Brain (organoid and tissue), 16 donors: ENCODE measurements at places on chromosomes 6 and 20. TPM values are rescaled to one million over a fixed set of nuclear protein-coding genes. Genes with fewer than 3 reads are reported as not detected.

PPP1R14C gene
- 1.8 TPM for polyA plus RNA-seq

RSPH3 gene
- polyA plus RNA-seq = 7.4 TPM

PARD6B gene
- 0.51 TPM for polyA plus RNA-seq

SLC22A1 gene
- polyA plus RNA-seq = not detected

BCAS1 gene
- polyA plus RNA-seq = 102 TPM

FAM83C gene
- polyA plus RNA-seq = not detected

TRIM31 gene
- polyA plus RNA-seq = not detected

GRCh38 chr6:143399775-143400174 lies 50.7 kb downstream of the ADAT2 start:
- no peak for DNase-seq

DNA sequence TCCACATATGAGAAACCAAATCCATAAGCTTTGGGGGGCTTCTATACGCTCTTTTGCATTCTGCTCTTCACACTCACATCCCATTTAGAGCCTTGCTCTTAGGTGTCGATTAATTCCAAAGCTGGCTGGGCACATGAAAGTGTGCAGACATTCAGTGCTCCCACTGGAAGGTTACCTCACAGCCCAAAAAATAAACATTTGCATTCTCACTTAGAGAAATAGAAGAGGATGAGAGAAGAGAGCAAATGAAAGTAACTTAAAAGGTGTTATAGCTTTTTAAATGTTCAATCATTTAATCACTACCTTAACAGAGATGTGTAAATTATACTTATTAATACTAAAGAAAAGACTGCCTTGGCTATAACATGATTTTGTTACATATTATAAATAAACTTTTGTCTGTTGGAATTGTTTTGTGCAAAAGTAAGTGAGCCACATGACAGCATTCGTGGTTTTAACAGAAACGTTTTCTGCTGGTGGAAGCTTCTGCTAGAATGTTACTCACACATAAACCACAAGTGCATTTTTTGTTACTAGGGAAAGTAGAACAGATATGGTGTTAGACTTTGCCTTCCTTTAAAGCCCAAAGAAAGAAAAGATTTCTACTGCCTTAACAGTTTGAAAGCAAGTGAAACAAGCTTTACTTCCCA lies 116.7 kb downstream of the SIM1 start:
- no peak for DNase-seq

- DNase-seq = no peak
Observed at GRCh38 chr6:87501809-87502572, 29.2 kb downstream of the SLC35A1 start.

DNA sequence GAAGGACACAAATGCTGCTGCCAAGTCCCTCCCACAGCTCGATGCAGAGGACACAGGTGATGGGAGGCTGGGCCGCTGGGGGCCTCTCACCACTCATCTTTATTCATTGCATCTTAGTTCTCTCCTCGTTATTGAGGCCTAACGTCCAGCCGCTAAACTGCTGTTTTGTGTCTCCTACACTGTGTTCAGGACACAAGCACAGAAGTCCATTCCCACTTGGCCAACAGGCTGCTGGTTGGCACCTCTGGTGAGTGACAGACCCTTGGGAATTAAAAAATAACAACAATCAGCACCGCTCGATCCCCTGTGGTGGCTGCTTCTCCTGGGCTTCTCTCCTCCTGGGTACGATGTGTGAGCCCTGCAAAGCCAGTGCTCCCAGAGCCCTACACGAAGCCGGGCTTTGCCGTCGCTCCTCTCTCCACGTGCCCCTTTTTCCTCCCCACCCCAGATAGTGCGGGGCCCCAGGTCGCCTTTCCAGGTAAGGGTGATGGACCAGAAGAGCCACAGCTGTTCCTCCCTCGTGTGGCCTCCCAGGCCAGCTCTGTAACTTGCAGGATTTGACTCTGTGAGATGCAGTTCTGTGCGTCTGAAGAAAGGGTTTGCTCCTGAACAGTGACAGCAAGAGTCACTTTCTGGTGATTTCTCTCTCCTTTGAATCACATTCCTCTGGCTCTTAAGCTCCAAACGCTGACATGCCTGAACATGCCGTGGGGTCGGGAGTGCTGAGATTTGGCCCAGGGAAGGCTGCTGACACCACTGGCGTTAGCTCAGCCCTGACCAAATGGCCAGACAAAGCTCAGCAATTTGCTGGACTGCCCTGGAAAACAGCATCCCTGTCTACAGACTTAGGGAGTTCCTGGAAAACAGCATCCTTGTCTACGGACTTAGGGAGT lies 59.3 kb downstream of the DLL1 start:
- DNase-seq = no peak

GRCh38 chr6:44503471-44503870 lies 116.0 kb downstream of the CDC5L start:
- DNase-seq = no peak

DNA sequence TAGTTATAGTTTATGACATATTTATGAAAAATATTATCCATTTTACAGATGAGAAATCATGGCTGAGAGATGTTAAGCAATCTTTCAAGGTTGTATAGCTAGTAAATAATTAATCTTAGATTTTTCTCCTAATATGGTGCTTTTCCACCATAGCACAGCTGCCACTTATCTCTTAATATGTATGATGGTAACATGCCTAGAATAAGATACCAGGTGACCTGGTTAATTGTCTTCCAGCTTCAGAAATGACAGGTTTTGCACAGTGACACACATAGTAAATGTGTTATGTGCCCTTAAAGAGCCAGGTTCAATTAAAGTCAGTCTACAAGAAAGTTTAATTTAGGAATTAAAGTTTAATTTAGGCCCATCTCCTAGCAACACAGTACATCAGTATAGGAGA lies 14.8 kb downstream of the TUBB2A start:
- no peak for DNase-seq

GRCh38 chr20:60210779-60211617 lies 252.8 kb downstream of the CDH26 start:
- peak; percentile 90 for DNase-seq

DNA sequence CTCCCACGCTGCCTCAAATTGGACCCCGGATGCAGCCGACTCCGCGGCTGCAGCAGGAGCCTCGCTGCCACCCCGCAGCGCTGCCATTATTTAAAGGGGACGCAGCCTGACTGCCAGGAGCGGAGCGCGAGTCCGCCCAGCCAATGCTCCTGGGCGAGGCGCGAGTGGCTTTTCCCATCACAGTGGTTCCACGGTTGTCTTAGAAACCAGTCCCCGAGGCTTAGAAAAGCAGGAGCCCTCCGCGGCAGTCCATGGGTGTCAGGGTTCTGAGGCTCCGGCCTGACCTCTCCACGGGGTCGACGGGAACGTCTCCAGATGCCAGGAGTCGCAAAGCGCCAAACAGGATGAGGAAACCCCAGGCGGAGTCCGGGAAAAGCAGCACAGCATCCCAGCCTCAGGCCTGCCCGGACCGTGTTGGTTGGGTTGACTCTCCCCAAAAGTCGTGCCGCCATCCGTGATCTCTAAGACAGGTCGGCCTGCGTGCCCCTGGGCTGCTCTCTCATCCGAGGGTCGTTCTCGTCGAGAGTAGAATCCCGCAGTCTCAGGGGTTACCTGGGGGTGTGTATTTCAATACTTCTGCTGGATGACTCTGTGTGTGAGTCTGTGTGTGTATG lies 975.8 kb upstream of the DEFB115 start:
- DNase-seq = no peak

GRCh38 chr6:41743406-41744235 lies 3.6 kb downstream of the PGC start:
- DNase-seq = no peak

GRCh38 chr6:144911322-144911721 lies 626.2 kb downstream of the UTRN start:
- DNase-seq = no peak

DNA sequence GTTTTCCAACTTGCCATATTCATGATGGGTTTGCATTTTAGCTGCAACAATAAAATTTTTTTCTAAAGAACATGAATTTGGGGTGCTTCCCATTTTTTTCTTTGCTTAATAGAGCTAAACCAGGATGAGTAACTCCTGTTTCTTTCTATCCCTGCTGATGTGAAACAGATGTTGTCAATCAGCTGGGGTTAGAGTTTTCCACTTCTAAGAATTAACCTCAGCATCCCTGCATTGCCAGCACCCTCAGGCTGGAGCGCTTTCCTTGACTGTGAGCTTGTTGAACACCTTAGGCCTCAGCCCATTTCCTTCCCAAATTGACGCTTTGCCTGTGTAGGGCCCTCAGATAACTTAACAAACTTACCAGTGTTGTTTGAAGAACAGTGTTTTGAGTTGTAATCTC lies 74.5 kb downstream of the PTPN1 start:
- no peak for DNase-seq

DNA sequence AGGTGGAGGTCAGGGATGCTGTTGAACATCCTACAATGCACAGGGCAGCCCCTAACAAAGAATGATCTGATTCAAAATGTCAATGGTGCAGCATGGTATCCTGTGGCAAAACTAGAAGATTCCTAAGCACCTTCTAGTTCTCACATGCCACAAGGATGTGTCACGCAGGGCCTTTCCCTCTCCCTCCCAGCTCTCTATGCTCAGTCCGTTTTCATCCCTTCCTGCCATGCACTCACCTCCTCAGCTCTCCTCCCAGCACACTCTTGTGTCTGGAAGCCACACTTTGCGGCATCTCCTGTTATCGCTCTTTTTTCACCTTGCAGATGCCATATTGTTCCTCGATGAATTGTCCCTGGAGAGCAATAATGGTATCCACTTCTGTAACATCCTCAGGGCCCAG lies 263.4 kb downstream of the CDC5L start:
- no peak for DNase-seq

- DNase-seq = no peak
Observed at GRCh38 chr6:31528821-31529328, at the start of gene MCCD1. MCCD1 (plus strand) TSS chr6:31528962; CDS start chr6:31529015, 53 bp downstream.
